ENCODE measurements at places on chromosomes 6 and 20. TPM values are rescaled to one million over a fixed set of nuclear protein-coding genes. Genes with fewer than 3 reads are reported as not detected.
A peak's percentile ranks its signal among the peaks of the same experiment; 100 is the strongest.

Gene GRM1
- total RNA-seq = not detected

Gene GABRR2
- not detected for total RNA-seq

Gene TNF
- total RNA-seq = 587 TPM

Gene TSHZ2
- total RNA-seq = 19.3 TPM

Gene UBE2V1
- 144 TPM for total RNA-seq

DNA sequence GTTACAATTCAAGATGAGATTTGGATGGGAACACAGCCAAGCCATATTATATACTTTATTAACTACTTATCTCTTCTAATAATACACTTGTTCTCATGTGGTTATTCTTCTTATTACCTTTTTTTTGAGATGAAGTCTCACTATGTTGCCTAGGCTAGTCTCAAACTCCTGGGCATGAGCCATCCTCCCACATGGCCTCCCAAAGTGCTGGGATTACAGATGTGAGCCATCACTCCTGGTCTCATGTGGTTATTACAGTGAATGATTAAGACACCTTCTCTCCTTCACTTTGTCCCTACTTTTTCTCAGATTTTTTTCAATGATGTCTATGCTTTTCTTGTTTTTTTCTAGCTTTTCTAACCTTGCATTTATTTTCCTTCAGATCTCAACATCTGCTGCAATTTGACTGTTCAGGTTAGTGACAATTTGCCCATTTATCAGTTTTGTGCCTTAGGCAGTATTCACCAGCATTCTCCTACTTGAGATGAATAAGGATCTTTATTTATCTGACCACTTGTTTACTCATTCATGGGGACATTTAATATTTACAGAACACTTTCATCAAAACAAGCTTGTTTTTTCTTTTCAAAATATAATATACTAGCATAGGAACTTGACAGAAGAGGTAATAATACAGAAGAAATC is 105.7 kb downstream of the SLC16A10 start:
- no peak for DNase-seq

DNA sequence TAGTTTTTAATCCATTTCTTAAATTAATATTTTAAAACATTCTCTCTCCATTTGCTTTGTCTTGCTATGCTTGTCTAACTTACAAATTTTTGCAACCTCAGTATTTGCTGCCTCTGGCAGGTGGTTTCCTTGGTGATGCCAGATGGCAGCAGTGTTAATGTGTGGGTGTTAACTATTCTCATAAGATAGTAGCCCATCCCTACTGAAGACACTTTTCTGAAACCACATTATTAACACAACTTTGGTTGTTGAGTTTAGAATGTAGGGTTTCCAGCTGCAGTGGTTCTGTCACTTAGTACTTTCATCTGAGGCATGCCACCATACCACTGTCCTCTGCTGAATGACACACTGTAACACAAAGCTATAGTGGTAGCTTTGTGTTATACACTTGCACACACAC is 75.1 kb downstream of the MYO6 start:
- no peak for DNase-seq

DNA sequence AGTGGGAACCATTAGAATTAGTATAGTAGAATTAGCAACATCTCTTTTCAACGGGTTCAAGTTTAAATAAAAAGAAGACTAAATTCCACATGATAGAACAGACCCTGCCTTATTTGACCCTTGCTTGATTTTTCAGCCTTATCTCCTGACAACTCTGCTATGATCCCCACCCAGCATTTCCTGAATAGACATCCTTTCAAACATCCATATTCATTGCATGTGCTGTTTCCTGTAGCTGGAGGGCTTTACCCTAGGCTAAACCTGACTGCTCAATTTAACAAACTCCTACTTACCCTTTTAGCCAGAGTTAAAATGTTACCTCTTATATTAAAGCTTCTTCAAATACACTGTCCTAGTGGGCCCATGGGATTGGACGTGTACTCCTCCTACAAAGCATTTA is 594.8 kb upstream of the ARID1B start:
- DNase-seq = no peak

- DNase-seq = no peak
Measured at GRCh38 chr20:2538931-2539720, 2.8 kb downstream of the TMC2 start.

DNA sequence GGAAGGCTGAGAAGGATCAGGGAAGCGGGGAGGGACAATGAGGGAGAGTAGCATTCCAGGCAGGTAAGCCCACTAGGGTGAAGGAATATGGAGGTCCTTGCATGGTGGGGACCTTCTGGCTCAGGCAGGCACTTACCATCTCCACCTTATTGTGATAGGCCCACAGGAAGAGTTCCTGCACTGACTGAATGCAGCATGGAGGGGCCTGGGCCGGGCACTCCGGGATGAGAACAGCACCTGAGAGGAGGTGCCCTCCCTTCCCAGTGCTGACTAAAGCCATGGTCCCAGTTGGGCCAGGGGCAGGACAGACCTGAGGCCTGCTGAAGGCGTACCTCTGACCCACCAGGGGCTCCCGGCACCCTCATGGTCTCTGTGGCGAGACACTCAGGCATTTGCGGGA is 392.7 kb downstream of the CDC5L start:
- no peak for DNase-seq

DNA sequence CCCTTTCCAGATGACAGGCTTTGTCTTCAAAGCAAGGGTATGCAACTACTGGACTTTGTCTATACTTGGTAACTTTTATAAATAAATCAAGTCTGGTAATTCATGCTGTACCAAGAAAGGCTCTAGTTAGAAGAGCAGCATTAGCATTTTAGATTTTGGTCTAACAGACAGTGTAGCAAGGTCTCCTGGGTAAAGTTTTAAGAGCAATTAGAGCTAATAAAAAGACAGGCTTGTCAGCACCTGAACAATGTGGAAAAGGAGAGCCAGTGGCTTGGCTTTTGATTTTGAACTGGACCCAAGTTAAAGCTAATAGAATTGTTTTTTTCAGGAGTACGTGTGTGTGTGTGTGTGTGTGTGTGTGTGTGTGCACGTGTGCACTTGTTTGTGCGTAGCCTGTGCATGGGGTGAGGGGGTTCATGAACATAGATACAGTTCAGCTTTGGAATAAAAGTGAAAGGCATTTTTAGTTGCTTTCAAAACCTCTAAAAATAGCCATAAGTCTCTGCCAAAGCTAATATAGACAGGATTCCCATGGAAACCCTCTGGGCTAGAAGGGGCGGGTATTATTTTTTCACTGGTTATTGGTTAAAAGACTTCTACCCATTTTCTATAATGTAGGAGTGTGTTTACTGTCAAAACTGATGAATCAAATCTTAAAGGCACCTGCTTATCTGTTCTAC is 138.4 kb downstream of the KCNQ5 start:
- no peak for DNase-seq

DNA sequence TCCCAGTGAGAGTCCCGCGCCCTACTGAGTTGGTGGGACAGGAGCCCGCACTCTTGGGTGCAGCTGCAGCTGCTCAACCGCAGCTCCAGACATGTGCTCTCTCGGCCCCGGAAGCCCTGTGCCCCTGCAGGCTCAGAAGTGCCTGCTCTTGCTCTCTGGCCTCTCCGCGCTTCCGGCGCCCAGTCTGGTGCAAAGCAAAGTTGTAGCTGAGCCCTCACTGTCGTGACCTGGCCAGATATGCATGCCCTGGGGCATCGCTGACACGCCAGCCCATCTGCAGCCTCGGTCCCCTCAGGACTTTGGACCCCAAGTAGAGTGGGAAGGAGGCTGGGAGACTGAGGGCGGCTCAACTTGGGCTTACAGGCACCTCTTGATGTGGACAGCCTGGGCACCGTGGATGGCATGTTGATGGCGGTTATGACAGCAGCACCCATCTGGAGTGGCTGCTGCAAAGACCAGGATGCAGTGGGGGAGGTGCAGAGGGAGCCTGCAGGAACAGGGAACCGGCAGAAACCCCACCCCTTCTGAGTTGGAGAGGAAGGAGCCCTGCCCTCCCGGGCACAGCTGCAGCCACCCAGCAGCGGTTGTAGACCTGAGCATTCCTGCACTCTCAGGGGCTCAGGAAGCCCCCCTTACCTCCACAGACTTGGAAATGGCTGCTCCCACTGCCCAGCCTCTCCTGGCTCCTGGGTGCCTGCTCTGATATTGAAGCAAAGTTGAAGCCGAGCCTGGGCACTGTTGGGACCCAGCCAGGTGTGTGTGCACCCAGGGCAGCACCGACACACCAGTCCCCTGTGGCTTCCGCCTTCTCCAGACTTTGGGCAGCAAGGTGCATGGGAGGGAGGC is 462.6 kb downstream of the TBC1D32 start:
- DNase-seq = no peak

DNA sequence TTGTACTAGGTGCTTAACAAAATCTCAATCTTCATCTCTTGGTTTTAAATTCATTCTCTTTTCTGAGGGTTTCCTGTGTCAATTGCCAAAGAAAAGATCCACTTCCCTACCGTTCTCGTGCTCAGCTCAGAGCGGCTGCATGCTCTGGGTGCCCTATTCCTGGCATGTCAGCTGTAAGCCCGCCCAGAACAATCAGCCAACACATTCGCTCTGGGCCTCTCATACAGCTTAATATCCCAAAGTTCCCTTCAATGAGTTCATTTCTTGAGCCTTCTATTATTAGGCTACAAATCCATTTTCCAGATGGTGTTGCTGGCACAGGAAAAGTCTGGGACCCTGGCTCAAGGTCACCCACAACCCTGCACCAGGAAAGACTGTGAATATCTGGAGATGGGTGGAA is 24.3 kb upstream of the LRFN2 start:
- no peak for DNase-seq

- peak; percentile 44 for DNase-seq
Measured at GRCh38 chr6:127855542-127856159, 45.2 kb downstream of the THEMIS start.

DNA sequence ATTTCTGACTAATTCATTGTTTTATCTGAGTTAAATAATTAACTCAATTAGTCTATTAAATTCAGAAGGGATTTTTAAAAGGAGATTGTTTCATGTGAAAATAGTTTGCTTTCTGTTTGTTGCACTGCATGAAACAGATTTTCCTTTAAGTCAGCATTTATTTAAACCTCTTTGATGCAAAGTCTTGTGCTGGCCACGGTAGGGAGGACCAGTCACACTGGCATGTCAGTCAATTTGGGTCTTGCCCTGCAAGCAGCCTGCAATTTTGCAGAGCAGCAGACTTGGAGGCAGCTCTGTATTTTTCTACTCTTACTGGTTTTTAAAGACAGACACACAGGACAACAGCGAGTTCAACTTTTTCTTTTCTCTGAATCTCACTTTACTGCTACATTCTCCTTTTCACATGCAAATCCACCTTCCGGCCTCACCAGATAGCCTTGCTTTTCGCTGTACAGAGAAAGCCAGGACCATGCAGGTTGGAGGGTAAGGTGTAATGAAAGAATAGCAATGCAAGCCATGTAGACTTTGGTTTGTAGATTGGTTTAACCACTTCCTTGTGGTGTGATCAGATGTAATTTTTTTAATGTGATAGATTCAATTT is 689.9 kb upstream of the AGPAT4 start:
- no peak for DNase-seq

DNA sequence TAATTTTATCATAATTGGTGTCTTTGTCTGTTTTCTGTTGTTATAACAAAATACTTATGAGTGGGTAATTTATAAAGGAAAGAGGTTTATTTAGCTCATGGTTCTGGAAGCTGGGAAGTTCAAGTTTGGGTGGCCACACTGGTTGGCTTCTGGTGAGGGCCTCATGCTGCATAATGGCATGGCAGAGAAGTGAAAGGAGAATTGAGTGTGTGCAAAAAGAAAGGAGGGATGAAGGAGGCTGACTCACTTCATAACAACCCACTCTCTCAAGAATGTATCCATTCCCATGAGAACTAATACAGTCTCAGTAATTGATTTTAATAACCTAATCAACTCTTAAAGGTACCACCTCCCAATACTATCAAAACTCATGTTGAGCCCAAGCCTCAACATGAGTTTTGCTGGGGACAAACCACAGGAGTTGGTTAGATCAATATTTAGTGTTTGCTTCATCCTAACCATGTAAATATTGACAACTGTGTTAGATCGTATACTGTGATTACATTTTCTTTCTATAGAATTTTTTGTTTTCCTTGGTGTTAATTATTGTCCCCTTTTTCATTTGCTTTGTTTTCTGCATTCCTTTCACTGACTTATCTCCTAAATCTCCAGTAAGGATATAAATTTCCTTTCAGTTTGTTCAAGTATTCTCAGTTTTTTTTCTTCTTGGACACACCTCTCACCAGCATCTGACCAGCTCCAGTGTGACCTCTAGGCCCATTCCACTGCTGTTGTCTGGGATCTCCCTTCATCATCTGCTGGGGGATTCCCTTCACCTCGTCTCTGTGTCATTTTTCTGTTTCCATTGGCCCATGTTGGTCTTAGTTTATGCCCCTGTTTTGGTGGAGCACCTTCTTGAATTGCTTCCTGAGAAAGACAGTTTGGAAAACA is 54.8 kb upstream of the SCGN start:
- DNase-seq = no peak

GRCh38 chr20:404088-404487 is 4.0 kb upstream of the RBCK1 start:
- no peak for DNase-seq

DNA sequence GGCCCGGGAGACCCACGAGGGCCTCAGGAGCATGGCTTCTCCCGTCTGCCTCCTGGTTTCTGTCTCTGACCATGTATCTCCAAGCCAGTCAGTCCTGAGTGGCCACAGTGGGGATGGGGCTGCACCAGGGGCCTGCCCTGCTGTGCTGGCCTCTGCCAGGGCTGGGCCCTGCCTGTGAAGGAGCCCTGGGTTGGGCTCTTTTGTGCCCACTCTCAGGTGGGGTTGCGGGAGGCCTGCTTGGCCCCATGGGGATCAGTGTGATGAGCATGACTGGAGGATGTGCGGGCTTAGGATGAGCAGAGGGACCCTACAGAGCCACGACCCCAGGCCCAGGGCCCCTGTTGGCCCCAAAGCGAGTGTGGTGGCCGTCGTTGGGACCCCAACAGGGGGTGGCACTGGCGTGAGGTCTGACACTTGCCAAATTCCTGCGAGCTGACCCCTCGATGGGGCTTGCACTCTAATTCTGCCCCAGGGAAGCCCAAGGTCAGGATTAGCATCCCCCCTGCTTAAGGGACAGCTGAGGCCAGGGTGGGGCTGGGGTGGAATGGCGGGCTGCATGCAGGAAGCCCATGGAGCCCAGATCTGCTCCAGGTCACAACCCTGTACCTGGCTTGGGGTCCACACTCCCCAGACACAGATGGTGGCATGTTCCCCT is 90.0 kb upstream of the BHLHE23 start:
- DNase-seq = peak; percentile 3

GRCh38 chr20:9508696-9509178 is 5.7 kb upstream of the LAMP5 start:
- DNase-seq = no peak

DNA sequence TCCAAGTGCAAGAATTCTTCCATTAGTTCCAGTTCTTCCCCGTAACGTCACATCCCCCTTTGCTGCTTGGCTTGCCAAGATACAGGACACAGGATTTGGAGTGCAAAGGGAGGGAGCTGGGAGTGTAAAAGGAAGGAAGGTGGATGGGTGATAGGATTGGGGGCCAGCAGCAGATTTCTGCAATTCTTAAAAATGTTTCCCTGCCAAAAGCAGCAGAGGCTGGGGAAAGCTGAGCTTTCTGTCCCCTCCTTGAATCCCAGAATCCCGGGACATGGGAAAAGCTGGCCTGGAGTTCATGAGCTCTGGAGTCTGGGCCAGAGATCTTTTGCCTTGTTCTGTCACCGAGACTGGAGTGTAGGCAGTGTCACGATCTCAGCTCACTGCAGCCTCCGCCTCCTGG is 60.0 kb upstream of the EPB41L1 start:
- no peak for DNase-seq
